ENCODE measurements at places on chromosomes 12 and 14. TPM values are rescaled to one million over a fixed set of nuclear protein-coding genes. Genes with fewer than 3 reads are reported as not detected.
A peak's percentile ranks its signal among the peaks of the same experiment; 100 is the strongest.

IL26 gene
- not detected for total RNA-seq

CLEC4C gene
- not detected for total RNA-seq

FAM181A gene
- total RNA-seq: 0.31 TPM

RNF212B gene
- total RNA-seq: not detected

GRCh38 chr12:84329938-84330337, 582.7 kb downstream of the SLC6A15 start:
- DNase-seq: peak; percentile 21

- no peak for DNase-seq
Observed at GRCh38 chr12:66885115-66885875, 206.4 kb upstream of the GRIP1 start.

GRCh38 chr14:83347874-83348273, 1814.2 kb upstream of the SEL1L start:
- DNase-seq: no peak

DNA sequence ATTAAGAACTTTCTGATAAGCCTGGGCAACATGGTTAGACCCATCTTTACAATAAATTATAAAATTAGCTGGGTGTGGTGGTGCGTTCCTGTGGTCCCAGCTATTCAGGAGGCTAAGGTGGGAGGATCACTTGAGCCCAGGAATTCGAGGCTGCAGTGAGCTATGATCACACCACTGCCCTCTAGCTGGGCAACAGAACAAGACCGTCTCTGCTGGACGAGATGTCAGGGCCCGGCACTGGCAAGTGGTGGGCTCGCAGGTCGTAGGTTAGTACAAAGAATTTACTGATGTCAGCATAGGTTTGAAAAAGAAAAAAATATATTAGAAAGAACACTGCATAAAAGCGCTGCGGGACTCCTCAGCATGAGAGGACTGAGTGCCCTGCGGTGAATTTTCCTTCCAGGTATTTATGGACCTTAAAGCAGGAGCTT, 15.7 kb upstream of the VSIG10 start:
- no peak for DNase-seq

- DNase-seq: no peak
Observed at GRCh38 chr12:106732890-106733289, 41.6 kb upstream of the RIC8B start.
